ENCODE measurements at places on chromosomes 6 and 20.

GRCh38 chr20:16283978-16284377 lies 289.3 kb downstream of the KIF16B start:
- DNase-seq = no peak

DNA sequence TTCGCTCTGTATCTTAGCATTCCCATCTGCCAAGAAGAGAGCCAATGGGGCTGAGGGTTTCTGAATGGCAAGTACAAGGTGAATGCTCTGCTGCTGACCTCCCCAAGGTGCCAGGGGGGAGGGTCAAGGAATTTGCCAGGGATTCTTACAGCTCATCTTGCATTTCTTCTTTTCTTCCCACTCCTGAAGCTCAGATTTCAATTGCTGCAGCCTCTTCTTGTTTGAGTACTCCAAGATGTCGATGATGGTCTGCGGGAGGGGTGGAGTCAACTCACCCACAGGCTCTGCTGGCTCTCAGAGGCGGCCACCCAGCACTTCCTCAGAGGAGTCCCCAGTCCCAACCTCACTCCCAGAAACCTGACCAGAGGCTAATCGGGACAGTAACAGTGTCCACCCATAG lies 12.4 kb downstream of the C20orf96 start:
- DNase-seq = no peak

GRCh38 chr6:35259948-35260590 lies 534 bp downstream of the ZNF76 start:
- peak; percentile 90 for DNase-seq

GRCh38 chr20:34578521-34578920 lies 20.0 kb downstream of the MAP1LC3A start:
- DNase-seq = no peak

DNA sequence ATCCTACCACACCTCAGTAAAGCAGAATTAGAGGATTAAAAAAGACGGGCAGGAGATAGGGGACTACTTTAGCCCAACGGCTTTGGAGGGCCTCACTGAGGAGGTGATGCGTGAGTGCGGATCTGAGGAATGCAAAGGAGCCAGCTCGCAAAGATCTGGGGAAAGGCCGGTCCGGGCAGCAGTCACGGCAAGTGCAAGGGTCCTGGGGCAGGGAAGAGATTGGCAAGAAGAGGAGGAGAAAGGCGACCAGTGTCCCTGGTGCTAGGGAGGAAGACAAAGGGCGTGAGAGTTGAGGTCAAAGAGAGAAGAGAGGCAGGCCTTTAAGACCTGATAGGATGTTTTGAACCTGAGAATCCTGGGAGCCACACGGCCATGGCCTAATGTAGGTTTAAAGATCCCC lies 86.8 kb downstream of the KCNB1 start:
- no peak for DNase-seq

GRCh38 chr20:1124421-1124820 lies 6.0 kb downstream of the PSMF1 start:
- DNase-seq = no peak
